Kasumi-1 (cell line): ENCODE measurements at places on chromosomes 13 and 19.

GRCh38 chr13:98977568-98978265 is at the start of gene DOCK9:
DOCK9 (minus strand) TSS chr13:98978064; CDS start chr13:98977909, 155 bp downstream.
- DNase-seq: no peak

DNA sequence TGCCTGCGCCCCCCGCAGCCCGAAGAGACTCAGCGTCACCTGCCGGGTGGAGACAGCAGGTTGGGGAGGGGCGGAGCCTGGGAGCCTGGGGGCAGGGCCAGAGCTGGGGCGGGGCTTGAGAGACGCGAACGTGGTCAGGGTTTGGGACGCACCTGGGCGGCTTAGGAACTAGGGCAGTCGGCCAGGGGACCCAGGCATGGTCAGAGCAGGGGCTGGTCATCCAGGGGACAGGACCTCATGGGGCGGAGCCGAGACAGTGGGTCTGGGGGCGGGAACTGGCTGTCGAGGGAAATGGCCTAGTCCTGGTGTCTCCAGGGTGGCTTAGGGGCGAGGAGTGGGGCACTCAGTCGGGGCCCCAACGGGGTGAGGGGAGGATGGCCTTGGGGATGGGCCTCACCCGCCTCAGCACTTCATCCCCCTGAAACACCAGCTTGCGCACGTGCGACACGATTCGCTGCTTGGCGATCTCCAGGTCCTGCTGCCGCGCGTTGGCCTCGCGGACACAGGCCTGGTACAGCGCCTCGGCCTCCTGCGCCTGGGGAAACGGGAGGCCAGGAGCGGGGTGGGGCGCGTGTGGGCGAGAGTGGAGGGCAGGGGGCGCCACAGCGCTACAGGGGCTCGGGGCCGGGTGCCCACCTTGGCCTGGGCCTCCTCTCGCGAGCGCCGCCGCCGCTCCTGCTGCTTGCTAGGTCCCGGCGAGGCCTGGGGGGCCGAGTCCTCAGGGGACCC is 5.8 kb downstream of the GMIP start:
- DNase-seq: no peak

- no peak for DNase-seq
Measured at GRCh38 chr13:87736849-87737385, 65.7 kb downstream of the SLITRK5 start.

DNA sequence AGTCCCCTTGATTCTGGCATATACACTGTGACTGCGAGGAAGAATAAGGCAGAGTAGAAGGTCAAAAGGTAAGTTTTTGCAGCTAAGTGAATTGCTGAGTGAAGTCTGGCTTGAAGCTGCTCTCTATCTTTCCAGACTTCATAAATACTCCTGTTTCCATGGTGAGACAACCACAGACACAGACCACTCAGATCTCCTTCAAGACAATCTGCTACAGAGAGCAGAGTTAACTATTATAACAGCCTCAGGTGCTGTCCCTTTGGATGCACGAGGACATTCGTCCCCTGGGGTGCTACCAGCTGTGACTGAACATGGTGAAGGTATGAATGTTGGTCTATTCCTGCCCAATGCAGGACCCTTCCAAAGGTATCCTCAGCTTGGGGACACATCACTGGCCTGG is 104.0 kb downstream of the MYCBP2 start:
- DNase-seq: no peak

- no peak for DNase-seq
Measured at GRCh38 chr19:34104557-34104956, 67.7 kb upstream of the LSM14A start.

GRCh38 chr13:30142486-30143211 is 164.7 kb downstream of the KATNAL1 start:
- DNase-seq: no peak

- DNase-seq: no peak
Measured at GRCh38 chr19:42203700-42204099, 13.8 kb downstream of the DEDD2 start.

DNA sequence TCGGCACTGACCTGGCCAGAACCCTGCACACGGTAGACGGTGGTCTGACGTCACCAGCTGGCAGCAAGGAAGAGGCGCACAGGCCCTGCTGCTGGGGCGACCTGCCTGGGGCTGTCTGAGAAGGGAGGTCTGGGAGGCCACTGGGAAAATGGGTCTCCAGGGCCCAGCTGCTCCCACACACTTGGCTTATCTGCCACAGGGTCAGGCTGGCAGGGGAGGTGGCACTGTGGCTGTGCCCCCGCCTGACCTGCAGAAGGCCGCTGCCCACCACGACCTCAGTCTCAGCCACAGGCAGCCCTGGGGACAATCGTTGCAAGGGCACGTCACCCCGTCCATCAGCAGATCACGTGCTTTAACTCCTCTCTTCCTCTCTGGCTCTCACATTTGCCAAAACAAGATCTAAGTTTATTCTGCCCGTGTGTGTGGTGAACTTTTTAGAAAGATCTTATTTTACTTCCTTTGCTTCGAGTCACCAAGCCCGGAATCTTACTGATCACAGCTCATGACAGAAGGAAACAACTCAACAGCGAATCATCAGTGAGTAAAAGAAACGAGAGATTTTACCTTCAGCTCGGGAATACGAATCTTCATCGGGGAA is 45.2 kb upstream of the RANBP3 start:
- no peak for DNase-seq

DNA sequence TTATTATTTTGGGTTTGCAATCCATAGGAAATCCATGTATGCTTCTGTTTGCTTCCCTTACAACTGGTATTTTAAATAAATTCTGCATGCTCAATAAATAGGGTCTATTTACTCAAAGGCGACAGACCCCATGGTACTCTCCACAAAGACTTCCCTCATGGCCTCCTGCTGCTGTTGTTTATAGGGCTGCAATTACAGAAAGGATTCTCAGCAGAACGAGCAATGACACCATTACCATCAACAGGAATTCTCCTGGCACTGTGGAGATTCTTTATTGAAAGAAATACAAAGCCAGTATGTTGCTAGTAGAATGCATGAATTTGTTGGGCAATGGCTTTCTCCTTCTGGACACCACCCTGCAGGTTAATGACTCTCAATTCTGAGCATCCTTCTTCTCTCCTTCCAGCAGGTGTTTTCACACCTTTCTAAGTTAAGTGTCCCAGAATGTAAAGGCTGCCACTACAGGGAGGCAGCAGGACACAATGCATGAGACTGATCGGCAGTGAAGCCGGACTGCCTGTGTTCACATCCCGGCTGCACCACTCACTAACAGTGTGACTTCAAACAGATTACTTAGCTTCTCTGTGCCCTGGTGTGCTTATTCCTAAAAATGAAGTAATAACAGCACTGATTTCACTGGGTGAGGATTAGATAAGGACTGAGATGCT is 360.2 kb downstream of the DNAJC15 start:
- DNase-seq: no peak

- DNase-seq: no peak
Measured at GRCh38 chr19:50718255-50719118, 1.1 kb downstream of the SHANK1 start.

- DNase-seq: peak; percentile 40
Measured at GRCh38 chr13:41282129-41282571, 18.8 kb upstream of the MTRF1 start.

GRCh38 chr13:25347151-25347550 is 24.6 kb upstream of the ATP8A2 start:
- DNase-seq: no peak

DNA sequence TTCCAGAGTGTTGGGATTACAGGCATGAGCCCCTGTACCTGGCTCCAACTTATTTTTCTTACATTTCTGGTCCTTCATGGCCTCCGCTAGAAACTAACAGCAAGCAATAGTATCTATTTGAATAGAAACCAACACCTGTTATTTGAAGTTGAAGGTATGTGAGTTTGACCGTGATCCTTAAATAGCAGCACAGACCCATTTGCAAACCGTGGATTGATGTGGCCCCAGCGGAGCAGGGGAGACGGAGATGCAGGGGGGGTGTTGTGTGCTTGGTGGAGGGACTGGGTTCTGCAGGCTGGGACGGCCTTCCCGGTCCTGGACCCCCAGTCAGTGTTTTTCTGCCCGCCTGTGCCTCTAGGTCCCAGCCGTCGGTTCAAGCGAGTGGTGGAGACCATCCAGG is 16.9 kb downstream of the TMEM150B start:
- no peak for DNase-seq

DNA sequence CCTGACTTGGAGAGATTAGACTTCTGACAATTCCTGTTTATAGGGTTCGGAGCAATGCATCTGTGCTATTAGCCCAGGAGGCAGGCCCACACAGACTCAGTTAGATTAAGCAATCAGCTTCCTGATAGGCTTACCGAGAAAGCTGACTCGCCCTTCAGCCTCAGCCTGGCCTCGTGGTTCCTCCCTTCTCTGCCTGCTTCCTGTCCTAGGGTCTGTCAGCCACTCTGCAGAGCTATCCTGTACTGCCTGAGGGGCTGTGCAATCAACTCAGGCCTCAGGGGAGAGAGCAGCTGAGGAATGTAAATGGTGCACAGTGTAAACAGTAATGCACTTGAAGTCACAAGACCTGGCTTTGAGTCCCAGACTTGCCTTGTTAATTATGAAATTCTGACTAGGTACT is 30.7 kb downstream of the HTR2A start:
- peak; percentile 98 for DNase-seq

DNA sequence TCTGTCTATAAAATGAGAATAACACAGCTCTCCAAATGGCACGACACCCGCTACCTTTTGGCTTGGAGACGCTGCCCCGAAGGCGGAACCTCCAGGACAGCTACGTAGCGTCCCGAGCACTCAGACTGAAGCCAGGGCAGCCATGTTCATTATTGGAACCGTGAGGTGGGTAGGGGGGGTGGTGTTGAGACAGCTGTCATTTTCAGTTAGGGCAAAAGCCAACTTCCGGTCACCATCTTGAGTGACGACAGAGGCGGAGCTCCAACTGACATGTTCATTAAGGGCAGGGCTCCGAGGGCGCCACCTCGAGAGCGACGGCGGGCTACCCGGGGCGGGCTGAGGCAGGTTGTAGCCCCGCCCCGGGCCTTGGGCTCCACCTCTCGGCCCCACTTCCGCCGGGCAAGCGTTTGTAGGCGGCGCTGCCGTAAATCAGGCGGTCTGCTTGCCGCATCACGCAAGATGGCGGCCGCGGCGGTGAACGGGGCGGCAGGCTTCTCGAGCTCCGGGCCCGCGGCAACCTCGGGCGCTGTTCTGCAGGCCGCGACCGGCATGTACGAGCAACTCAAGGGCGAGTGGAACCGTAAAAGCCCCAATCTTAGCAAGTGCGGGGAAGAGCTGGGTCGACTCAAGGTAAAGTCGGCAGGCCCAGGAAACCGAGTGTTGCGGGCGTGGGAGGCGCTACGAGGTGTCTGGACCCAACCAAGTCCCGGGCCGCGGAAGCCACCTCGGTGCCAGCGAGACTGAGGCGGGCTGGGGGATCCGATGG is at the start of gene PSMD8:
Gene PSMD8 (plus strand): TSS at position 240 of the 766 bp plus-strand sequence. CDS start 31 bp downstream, at position 271.
- peak; percentile 98 for DNase-seq
